Esophagus squamous epithelium (tissue), 5 donors: ENCODE measurements at places on chromosomes 13 and 19.

GRCh38 chr13:85729296-85729695 lies 69.9 kb downstream of the SLITRK6 start:
- no peak for DNase-seq

DNA sequence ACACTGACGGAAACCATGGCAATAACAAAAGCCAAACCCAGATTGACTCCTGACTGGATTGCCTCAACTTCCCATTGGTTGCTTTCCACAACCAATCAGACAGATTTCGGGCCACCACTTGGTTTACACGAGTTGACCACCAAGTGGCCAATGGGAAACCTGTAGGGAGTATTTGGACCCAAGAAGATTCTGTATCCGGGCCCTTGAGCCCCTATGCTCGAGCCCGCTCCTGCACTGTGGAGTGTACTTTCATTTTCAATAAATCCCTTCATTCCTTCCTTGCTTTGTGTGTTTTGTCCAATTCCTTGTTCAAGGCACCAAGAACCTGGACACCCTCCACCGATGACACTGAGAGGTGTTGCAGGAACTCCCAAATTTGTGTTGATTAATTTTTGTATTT lies 24.1 kb upstream of the URI1 start:
- no peak for DNase-seq

DNA sequence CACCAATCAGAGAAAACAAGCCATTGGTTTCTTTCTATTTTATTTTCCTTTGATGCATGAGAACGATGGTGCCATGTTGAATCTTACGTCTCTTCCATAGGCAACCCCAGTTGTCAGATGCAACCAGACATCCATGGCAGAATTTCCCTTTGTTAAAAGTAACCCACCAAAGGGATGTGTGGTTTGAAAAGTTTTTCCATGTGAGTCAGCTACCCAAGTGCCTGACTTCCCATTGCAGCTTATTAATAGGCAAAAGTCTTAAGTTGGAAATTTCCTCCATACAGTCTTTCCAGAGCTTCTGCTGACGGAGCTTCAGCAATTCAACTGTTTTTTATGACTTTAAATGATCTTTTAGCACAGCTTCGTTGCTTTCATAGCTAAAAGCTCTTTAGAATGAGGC lies 73.8 kb upstream of the FAM216B start:
- no peak for DNase-seq

- DNase-seq = no peak
These were observed 24.0 kb downstream of the ZNF564 start for GRCh38 chr19:12527034-12527836.

- no peak for DNase-seq
These were observed 597.8 kb upstream of the SLC10A2 start for GRCh38 chr13:103663996-103664395.

- no peak for DNase-seq
These were observed 193.2 kb upstream of the SOX1 start for GRCh38 chr13:111873676-111874178.

- no peak for DNase-seq
These were observed 436.4 kb downstream of the RFC3 start for GRCh38 chr13:34254366-34254765.

DNA sequence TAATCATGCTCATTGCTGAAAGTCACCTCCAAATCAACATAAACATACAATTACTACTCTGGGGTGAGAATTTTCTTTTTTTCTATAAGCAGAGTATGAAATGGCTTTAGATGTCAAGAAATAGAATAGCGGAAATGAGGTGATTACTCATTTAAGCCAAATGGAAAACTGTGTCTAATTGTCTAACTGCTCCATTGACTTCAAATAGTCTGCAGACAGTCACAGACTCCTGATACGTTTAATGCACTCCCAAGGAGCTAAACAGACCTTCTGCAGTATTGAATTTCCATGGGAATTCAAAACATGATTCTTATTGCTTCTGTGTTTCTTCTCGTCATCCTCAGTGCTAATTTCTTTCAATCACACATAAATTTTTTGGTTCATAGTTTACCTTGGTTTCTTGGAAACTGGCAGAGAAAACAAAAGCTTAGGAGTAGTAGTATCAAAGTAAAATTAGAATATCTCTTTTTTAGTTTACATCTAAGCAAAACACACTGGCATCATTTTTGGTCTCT lies 865.2 kb upstream of the SLC10A2 start:
- no peak for DNase-seq
